ENCODE measurements at places on chromosomes 2 and 18.
A peak's percentile ranks its signal among the peaks of the same experiment; 100 is the strongest.

GRCh38 chr2:28334527-28334894 is 58.1 kb upstream of the FOSL2 start:
- DNase-seq, result no peak

DNA sequence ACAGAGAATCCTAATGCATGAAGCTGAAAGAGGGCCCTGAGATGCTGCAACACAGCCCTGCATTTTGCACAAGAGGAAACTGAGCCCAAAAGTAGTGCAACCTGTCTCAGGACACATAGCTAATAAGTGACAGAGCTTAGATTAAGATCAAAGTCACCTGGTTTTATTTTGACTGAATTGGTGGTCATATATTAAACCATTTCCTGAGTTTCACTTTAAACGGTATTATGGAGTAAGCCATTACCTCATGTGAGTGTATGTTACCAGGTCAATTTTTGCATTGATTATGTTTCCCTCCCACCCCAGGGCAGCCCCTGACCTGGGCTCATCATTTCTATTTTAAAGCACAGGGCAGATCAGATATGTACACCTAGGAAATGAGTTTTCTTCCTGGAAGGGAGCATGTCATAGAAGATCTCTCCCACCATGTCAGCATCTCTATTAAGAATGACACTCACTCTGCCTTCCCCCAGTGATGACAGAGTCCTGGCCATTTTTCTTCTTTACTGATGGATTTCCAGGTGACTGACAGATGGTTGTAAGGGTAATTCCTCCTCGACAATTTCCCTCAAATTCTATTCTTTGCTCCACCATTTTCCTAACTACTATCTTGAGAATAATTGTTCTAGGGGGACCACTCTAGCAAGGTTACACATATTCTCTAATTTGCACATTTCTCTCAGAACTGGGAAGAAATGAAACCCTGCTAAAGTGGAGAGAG is 441.3 kb upstream of the SLC14A2 start:
- DNase-seq, result no peak

DNA sequence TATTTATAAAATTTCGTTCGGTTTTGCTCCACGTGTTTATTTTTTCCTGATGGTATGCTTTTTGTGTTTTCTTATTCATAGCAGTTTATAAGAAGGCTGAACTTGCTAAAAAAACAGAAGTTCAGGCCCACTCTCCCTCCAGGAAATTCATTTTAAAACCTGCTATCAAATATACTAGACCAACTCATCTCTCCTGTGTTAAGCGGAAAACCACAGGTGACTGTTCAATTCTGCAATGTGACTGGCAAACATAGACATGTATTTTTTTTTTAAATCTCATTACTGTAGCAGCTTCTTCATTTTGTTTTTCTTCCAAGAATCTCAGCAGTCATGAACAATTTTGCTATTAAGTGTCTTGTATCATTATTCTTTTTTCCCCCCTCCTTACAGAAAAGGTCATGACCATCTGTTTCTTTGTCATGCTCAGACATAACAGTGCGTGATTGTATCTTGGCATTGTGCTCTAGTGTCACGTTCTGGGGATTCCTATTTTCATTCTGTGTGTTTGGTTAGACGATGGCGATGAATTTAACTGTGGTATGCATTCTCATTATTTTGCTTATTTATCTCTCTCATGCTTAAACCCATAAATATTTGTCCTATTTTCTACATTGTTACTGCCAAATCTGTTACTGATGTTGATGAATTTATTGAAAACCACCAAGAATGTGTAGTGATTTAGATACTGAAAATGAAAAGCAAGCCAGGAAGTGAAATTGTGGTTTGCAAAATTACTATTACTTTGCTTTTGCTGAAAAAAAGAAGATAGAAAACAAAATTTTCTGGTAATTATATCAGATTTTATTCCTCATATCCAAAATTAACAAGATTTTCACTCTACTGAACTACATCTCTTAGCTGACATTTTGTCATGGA is 74.6 kb upstream of the UNC80 start:
- no peak for DNase-seq

GRCh38 chr18:33210575-33211189 is 229.8 kb downstream of the CCDC178 start:
- DNase-seq, result no peak

- DNase-seq, result no peak
These were observed 42.4 kb downstream of the FAM168B start for GRCh38 chr2:131050896-131051295.

DNA sequence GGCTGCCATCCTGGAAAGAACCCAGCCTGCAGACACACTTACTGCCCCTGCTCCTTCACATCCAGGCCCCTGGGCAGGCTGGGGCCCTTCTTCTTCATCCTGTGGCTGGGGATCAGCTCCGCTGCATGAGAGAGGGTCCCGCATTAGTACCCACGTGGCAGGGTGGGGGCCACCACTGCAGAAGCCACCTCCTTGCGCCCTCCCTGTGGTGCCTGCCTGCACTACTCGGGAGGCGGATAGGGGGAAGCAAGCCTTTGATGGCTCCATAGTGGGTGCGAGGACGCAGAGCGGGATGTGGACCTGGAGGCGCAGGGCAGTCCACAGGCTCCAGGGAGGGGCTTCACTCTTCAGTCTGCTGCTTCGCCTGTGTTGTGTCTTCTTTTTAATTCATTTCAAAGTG is 46.7 kb downstream of the GPC1 start:
- no peak for DNase-seq

DNA sequence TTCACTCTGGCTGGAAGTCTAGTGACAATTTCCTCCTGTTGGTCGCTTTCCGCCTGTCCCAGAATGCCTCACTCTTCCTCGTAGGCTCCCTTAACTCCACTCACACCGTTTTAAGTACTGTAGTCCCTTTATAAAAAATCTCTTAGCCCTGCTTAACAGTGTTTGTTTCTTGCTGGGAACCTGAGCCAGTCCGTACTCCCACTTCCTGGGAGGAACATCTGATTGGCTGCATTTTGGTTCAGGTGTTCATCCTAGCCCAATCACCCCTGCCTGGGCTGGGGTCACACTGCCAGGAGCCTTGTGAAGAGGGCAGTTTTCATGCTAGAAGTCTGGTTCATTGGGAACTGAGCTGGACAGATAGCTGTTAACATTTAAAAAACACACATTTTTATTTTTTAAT is 25.6 kb upstream of the TOGARAM2 start:
- DNase-seq, result no peak

DNA sequence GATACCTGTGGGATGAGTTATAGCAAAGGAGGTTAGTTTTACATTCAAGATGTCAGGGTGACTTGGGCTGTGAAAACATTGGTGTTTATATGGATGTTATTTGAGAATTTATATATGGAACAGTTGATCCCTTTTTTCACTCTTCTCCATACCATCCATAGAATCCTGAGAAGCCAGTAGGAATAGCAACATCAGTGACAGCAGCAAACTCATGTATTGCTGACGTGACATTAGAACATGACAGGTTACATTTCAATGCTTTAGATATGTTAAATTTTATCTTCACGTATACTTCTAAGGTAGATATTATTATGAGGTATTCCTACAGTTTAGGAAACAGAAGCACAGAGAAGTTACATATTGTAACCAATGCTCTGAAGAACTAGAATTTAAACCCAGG is 745.2 kb upstream of the GCFC2 start:
- DNase-seq, result no peak

DNA sequence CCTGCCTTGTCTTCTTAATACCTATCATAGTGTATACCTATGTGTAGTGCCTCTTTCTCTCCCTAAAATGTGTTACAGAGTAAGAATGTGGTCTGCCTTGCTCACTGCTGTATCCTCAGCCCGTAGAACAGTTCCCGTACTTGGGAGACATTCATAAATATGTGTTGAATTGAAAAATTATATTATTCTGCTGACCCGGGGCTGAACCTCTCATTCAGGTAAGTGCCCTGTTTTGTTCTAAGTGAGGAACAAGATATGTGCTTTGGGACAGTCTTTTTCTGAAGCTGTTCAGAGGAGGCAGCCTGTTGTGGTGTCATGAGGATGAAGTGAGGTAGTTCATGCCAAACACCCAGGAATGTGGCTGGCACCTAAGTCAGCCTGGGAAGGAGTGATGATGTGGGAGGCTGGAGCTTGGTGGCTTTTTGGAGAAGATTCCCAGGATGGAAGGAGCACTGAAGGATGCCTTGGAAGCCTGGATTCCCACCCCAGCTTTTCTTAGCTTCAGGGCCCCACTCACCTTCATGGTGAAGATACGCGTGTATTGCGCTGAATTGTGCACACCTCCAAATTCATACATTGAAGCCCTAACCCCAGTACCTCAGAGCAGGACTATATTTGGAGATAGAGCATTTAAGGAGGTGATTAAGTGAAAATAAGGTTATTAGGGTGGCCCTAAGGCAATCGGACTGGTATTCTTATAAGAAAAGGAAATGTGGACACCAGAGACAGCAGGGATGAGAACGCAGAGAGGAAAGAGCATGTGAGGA is 166.3 kb downstream of the DDX1 start:
- no peak for DNase-seq

- DNase-seq, result peak; percentile 18
These were observed 43.8 kb upstream of the SCN9A start for GRCh38 chr2:166419616-166419934.

- peak; percentile 43 for DNase-seq
These were observed 13.2 kb upstream of the SEH1L start for GRCh38 chr18:12934454-12935071.

GRCh38 chr2:168543037-168543436 is 87.0 kb downstream of the CERS6 start:
- no peak for DNase-seq

DNA sequence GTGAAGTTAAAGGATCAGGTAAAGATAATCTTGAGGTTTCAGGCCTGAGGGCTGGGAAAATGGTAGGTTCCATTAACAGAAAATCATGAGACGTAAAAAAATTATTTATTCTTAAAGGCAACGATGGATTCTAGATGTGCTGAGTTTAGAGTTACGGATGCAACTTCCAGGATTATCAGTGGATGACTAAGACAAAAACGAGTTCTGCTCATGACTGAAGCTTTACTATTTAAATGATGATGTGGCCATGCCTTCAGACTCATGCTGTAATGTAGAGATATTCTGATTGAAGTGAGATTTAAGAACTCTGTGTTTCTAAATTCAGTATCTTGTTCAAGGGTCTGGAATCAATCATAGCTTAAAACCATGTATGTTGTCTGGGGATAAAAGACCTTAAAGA is 5.0 kb downstream of the TMEM237 start:
- no peak for DNase-seq

- no peak for DNase-seq
These were observed 17.4 kb upstream of the LMAN1 start for GRCh38 chr18:59376351-59376935.

All from HS-5 (cell line).